ENCODE measurements at places on chromosomes 3 and 15.
A peak's percentile ranks its signal among the peaks of the same experiment; 100 is the strongest.

DNA sequence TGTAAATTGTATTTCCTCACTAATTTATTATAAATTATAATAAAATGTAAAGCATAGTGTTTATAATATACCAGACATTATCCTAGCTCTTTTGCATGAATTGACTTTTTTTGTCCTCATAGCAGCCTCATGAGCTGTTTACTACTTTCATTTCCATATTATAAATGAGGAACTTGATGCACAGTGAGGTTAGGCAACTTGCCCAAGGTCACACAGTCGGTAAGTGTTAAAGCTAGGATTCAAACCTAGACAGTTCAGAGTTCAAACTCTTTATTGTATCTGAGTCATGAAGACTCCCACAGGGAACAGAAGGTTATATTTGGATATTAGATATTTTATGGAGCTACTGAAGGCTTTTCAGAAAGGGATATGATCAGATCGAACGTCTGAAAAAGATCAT lies 322.2 kb upstream of the SATB1 start:
- no peak for DNase-seq

DNA sequence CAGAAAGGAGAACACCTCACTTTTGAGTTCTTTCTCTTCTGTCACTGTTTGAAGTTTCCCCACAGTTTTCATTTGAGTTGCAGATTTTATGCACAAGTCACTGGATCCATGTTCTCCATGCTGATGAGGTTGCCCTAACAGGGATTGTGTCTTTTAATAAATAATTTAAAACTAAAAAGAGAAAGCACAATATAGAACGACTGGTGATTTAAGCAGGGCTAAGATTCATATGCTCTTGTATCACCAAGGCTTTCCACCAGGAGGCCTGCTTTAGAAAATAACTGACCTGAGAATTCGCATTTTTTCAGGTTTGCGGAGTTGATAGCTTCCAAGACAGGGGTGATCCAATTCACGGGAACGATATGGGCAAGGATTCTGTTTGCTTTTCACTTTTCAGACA lies 252.0 kb upstream of the VEPH1 start:
- DNase-seq = no peak

DNA sequence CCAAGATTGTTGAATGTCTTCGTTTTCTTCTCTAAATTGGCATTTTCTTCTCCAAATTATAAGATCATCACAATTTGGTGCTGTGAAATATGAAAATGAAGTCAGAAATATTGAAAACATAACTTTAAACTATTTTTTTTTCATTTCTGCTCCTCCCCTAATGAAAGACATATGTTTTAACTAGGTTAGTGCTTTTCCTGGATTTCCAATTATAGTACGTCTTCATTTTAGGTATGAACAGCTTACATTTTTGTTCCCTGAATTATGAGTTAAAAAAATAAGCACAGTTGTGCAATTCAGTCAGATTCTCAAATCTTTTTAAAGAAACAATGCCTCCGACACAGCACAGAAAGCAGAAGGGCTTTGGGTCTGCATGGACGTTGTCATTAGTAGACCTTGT lies 83.5 kb upstream of the CFAP20DC start:
- no peak for DNase-seq

- no peak for DNase-seq
Observed at GRCh38 chr3:13162549-13163320, 89.5 kb upstream of the IQSEC1 start.

DNA sequence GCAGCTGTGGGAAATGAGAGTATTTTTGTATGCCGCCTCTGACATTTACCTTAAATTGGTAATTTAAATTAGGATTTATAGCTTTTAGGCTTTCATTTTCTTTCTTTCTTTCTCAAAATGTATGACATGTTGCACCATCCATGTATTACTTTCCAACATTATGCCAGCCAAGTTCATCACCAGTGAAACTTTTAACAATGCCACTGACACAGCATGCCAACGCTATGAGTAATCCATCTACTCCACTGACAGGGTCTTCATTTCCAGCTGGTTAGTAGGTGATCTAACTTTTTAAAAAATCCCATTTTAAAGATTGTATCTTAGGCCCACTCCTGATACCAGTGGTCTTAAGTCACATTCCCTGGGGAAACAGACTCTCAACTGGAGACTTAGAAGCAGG lies 21.8 kb upstream of the CLDN16 start:
- DNase-seq = no peak

DNA sequence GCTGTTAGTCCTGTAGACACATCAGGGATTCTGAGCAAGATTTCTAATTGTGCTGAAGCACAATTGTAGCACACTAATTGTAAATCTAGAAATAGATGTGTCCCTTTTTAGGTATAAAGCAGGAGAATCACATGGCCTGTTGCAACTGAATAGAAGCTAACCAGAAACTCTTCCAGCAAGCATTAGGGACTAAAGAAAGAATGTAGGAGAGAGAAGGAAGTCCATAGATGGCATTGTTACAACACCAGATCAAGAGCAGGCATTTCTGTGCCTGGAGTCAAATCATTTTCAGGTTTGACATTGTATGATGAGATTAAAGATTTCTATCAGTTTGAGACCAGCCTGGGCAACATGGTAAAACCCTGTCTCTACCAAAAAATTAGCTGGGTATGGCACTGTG lies 27.4 kb downstream of the CALML4 start:
- DNase-seq = no peak

DNA sequence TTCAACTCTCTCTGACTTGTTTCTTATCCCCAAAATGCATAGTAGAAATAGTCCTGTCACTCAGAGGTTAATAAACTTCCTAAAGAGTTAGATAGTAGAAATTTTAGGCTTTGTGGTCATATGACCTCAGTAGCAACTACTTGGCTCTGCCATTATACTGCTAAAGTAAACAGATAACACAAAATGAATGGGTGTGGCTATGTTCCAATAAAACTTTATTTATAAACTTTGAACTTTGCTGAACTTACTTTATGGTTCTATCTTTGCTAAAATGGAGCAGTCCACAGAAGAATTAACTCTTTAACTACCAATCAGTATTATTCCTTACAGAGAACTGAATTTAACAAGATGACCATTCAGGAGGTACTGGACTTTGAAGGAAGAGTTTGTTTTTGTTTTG lies 393.6 kb upstream of the CDIN1 start:
- DNase-seq = peak; percentile 11

DNA sequence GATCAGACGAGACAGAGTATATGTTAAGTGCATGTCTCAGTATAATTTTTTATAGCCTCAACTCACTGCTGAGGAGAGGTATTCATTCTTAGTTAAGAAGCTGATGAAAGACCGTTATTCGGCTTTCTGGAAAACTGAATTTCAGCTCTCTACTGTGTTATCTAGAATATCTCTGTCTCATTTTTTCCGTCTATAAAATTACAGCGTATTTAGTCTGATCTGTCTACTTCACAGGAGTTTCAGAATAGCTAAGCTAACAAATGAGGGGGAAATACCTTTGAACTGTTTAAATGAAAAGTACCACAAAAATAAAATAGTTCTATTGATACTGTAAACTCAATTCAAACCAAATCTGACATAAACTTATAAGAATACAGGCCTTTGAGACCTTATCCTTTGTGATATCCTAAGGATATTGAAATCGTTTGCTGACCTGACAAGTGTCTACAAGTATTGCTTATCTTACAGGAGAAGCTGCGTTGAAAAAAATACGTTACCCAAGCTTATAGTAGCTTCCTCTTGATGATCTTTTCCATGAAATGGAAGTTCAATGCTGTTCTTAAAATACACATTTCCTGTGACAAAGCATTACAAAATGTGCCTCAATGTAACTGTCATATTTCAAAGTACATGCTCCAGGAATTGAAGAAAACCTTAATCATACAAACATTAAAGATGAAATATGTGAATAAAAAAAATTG lies 104.6 kb downstream of the IL1RAP start:
- peak; percentile 84 for DNase-seq

GRCh38 chr3:57999417-58000115 lies 8.7 kb upstream of the FLNB start:
- no peak for DNase-seq

DNA sequence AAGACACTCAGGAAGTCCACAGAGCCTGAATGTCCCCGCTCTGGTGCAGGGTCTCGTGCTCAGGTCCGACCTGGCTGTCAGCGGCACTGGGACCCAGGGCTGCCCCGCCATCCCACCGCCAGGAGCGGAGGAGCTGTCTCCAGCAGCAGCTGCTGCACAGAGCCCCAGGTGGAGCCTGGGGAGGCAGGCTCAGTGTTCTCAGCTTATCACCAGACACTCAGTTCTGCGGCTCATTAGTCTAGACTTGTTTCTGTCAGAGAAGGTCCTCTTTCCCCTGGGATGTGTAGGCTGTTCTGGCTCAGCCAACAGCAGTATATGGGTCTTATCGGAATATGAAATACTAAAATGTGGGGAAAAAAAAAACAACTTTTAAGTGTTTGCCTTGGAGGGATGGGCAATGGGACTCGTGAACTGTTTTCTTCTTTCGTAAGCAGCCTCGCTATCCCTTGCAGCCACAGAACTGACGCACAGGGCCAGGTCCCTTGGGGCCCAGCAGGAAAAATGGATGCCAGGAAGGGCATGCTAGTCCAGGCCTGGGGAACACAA lies 75.9 kb downstream of the KLF13 start:
- DNase-seq = no peak

GRCh38 chr15:48719668-48720067 lies 74.2 kb upstream of the FBN1 start:
- DNase-seq = peak; percentile 60

DNA sequence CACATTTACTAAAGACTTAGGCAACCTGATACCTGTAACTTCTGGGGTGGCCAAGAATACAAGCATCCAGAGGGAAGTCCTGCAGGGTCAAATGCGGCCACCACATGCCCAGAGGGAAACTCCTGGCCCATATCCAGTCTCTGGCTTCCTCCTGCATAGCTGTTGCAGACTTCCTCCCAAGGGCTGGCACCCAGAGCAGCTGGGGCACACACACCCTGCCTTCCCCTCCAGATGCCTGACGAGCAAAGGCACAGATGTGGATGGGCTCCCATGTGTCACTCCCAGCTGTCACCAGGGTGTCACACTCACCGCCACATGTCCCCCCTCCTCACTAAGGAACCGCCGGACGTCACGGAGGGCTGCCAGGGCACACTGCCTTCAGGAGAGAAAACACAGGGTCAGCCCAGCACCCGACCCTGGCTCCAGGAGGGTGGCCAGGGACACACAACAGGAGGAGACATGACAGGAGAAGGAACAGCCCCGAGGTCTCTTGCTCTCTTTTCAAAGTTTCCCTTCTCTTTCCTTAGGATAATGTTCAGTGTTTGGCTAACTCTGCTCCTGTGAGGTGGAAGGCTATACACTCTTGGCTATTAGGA lies 13.2 kb downstream of the PFKFB4 start:
- no peak for DNase-seq

DNA sequence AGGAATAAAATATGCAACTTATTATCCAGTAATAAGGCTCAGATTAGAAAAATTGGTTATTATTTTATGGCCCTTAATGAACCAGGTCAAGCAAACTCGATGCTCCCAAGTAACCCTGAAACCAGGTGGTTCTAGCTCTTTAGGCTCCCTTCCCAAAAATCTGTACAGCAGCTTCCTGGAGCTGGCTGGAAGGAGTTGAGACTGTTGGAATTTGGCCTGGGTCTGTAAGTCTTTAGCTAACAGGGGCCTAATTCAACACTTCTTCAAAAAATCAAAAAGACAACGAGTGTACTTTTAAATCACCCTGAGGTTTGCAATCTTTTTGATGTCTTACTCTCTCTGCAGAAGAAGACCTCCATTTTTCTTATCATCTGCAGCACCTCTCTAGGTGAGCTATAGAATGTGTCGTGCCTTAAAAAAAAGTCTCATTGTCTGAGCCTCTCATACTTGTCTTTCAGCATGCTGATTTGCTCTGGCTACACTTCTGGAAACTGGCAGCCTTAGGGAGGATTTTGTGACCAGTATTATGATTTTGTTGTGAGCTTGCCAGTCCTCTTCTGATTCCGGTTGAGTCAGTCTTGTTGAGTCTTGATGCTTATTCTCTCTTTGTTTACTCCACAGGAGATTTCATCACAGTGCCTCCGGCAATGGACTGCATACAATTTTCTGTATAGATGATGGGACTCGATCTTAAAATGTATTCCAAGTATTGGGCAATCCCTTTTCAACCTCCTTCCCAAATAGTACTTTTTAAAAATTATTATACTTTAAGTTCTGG lies 235.0 kb upstream of the KBTBD8 start:
- no peak for DNase-seq

DNA sequence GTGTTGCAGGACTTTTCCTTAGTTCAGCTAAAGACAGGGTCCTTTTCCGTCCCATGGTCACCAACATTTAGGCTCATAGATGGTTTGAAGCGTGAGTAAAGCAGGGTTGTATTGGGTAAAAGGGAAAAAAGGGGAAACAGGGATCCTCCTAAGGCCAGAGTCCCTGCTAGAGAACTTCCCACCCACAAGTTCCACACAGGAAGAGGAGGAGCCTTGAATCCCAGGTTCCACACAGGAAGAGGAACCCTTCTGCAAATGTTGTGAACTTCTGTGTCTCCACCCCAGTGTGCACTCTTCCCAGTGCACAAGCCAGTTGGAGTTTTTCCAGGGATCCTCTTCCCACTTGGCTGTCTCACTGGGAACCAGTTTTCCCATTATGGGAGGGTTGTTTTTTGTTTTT lies 27.6 kb upstream of the ATP8B4 start:
- no peak for DNase-seq

DNA sequence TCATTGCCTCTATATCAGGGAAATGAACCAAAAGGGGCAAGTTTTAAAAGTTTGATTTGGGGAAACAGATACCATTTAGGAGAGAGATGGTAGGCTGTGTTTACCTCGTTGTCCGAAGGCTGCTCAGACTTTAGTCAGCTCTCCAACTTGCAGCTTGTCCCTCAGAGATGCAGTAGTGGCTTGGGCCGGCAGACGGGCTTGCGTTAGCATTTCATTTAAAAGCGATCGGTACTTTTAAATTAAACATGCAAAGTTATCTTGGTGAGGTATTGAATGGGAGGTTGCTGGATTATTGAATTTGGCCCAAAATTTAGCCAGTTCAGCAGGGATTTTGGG lies 26.2 kb downstream of the EEFSEC start:
- DNase-seq = no peak

DNA sequence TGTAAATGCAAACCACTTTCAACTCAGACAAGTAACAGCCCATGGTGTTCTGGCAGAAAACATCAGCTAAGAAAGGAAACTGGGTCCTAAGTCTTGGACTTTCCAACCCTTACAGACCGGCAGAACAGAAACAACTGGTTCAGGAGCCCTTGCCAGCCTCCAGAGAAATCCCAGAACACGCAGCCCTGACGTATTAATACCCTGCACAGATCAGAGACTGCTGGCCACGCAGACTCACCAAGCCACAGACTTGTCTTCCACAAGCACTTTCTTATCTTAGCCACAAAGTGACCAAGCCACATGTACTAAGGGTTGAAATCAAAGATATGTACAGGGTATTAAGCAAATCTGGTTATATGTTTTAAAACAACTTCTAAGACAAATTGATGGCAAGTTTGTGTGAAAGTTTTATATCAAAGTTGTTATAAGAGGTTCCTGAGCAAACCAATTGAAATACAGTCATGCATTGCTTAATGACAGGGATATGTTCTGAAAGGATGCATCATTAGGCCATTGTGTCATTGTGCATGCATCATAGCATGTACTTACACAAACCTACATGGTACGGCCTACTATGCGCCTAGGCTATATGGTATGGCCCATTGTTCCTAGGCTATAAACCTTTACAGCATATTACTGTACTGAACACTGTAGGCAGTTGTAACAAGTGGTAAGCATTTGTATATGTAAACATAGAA lies 36.8 kb downstream of the BTD start:
- DNase-seq = peak; percentile 37

- peak; percentile 23 for DNase-seq
Observed at GRCh38 chr15:36965570-36966342, 134.6 kb downstream of the MEIS2 start.
